NCI-H1105 treated with DMSO at 0.1 percent for 48 hours (cell line): ENCODE measurements at places on chromosomes 2 and 18.

GRCh38 chr2:227818675-227819397 is 5.2 kb downstream of the CCL20 start:
- no peak for DNase-seq

DNA sequence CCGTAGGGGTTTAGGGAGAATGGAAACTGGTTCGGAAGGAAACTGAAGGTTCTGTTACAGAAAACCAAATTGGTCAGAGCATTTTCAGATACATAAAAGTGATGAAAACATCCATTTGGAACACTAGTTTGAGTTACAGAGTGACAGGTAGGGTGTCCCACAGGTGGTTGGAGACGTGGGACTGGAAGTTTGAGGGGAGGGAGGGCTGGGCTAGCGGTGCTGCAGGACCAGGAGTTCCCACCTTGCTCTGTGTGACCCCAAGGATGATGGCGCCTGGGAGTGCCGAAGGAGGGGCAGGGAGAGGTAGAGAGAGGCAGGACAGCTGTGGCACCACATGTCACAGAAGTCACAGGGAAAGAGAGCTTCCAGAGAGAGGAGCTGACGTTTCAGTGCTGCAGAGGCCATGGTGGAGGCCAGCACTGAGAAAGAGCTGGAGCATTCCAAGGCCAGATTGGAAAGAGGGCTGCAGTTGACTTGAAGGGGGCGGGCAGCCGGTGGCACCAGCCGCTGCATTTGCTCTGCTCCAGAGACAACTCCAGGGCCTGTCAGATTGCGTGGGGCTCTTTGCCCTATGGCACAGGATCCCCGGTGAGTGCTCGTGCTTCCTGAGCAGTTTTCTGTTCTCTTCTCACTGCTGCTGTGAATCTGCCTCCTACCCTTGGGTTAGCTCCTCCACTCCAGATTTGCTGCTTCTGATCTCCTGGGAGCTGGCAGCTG is 56.2 kb upstream of the FOSL2 start:
- DNase-seq, result no peak

- DNase-seq, result no peak
These were observed 297.4 kb upstream of the GCFC2 start for GRCh38 chr2:76008001-76008702.

DNA sequence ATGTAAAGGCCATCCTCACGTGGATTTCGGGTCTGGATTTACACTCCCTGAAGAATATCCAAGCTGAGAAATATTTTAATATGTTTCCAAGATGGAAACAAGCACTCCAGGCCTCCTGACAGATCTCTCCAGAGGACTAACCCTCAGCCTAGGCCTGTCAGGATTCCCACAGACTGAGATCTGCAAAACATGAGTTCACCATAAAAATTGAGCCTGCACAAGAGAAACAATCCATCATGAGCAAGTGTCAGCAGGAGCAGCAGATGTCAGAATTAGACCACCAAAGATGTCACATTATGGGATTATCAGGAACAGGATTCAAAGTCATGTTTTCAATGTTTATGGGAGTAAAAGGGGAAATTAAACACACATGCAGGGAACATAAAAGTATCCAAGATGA is 191.3 kb downstream of the TFCP2L1 start:
- DNase-seq, result no peak

DNA sequence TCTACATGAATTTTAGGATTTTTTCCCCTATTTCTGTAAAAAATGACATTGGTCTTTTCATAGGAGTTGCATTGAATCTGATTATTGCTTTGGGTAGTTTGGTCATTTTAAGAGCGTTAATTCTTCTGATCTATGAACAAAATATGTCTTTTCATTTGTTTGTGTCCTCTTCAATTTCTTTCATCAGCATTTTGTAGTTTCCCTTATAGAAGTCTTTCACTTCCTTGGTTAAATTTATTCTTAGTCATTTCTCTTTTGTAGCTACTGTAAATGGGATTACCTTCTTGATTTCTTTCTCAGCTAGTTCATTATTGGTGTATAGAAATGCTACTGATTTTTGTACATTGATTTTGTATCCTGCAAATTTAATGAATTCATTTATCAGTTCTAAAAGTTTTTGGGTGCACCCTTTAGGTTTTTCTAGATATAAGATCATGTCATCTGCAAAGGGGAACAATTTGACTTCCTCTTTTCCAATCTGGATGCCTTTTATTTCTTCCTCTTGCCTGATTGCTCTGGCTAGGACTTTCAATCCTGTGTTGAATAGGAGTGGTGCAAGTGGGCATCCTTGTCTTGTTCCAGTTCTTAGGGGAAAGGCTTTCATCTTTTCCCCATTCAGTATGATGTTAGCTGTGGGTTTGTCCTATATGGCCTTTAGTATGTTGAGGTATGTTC is 36.6 kb upstream of the AAK1 start:
- DNase-seq, result no peak

- DNase-seq, result no peak
These were observed 111.8 kb upstream of the DCC start for GRCh38 chr18:52228166-52228565.

- peak; percentile 68 for DNase-seq
These were observed 71.2 kb upstream of the CAVIN2 start for GRCh38 chr2:191917967-191918651.

DNA sequence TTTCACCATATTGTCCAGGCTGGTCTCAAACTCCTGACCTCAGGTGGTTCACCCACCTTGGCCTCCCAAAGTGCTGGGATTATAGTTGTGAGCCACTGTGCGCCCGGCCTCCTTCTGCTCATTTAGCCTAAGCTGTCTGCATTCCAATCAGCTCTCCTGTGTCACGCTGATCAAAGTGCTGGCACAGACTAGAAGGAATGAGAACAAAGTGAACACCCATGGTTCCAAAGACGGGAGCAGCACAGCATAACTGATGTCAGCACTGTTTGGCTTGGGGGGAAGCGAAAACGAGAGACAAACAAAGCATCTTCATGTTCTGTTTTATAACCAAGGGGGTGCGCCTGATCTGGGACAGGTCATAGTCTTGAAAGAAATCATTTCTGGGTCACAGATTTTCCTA is 43.3 kb downstream of the DIPK1C start:
- no peak for DNase-seq

DNA sequence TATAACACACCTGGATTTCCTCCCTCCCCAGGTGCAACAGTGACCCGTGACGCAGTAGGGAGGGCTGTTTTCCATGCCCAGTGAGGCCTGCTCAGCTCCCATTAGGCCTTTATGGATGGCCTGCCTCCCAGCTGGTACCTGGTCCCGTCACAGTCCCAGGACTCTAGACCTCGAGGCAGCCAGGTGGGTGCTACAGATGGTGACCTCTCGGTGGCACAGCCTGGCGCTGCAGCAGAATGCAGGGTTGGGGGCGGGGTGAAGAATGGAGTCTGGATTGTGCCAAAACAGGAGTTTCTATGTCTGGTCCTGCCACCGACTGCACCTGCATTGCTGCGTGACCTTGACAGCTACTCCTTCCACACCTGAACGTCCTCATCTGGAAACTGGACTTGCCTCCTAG is 18.0 kb upstream of the YWHAQ start:
- DNase-seq, result no peak

DNA sequence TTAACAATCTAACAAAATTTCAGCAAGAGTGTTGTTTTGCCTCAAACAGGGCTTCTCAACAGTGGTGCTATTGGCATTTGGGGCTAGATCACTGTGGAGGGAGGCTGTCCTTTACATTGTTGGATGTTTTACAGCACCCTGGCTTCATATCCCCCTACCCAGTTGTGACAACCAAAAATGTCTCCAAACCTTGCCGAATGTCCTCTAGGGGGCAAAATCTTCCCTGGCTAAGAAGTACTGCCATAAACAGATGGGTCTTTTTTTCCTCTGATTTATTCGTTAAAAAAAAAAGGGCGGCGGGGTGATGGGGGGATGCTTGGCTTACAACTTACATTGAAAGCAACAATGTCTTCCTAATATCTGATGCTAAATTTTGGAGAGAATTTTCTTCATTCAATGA is 207.6 kb upstream of the CCDC150 start:
- peak; percentile 11 for DNase-seq

GRCh38 chr2:241803387-241804325 is 5.3 kb upstream of the NEU4 start:
- peak; percentile 46 for DNase-seq

- DNase-seq, result no peak
These were observed 264.0 kb upstream of the CXCR4 start for GRCh38 chr2:136381722-136382633.

DNA sequence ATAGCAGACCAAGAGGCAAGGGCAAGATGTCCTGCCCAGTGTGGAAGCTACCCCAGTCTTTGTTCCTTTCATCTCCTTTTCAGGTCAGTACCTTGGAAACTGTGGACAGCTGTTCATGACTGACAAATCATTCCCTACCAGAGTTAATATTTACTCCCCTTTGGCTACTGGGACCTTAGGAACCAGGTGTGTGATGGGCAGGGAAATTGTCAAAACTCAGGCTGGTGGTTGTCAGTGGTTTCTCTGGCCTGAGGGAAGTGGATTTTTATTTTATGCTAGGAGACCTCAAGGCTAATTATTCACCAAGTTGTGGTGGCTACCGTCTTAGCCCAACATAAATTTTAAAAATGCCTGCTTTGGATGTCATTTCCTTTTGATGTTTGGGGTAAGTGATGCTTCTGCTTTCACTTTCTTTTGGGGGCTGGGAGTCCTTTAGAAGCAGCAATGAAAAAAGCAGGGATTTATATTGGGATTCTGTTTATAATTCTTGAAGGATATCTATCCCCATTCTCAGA is 119.3 kb downstream of the SETBP1 start:
- no peak for DNase-seq

DNA sequence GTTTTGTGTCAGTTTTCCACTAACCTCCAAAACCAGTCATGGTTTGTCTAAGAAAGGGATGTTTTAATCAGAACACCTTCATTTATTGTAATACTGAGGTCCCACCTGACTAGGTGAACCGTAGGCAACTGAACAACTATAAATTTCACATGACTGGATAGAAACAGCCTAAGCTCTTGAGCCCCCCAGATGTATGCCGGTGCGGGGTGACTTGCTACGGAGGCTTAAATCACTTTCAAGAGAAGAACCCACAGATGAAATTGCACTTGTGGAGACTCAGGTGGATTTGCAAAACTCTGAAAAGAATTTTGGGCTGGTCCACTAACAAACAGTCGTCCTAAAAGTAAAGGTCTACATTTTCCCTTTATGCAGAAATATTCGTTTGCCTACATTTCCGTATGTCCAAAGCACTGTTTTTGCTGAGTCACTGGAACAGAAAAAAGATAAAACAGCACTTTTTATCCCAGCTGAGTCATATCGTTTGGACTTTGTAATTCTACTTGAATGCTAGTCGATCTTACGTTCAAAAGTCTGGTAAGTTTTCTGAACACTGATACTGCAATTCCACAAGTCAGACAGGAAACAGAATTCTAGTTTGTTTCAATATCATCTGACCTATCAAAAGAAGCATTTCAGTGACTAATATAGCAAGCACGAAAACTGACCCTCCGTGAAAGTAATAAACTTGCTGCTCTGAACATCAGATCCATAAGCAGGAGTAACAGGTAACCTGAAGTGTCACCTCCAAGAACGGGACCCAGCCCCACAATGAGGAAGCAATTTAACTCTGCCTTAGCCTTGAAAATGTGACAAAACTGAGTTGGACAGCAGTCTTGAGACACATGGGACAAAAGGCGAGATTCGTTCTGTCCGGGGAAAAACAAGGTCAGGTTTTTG is 18.1 kb downstream of the ZNF516 start:
- DNase-seq, result no peak

GRCh38 chr2:97708608-97709007 is 4.8 kb upstream of the ZAP70 start:
- no peak for DNase-seq

DNA sequence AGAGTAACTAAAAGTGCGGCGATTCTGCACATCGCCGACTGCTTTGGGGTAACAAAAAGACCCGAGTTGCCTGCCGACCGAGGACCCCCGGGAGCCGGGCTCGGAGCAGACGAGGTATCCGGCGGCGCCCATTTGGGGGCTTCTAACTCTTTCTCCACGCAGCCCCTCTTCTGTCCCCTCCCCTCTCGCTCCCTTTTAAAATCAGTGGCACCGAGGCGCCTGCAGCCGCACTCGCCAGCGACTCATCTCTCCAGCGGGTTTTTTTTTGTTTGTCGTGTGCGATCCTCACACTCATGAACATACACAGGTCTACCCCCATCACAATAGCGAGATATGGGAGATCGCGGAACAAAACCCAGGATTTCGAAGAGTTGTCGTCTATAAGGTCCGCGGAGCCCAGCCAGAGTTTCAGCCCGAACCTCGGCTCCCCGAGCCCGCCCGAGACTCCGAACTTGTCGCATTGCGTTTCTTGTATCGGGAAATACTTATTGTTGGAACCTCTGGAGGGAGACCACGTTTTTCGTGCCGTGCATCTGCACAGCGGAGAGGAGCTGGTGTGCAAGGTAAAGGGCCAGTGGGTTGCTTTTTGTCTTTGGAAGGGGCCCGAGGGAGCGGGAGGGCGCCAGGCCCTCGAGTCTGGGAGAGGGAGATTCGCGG is 1.4 kb downstream of the TRIB2 start:
- DNase-seq, result peak; percentile 56

- DNase-seq, result no peak
These were observed 46.2 kb upstream of the MGAT5 start for GRCh38 chr2:134207589-134208209.

DNA sequence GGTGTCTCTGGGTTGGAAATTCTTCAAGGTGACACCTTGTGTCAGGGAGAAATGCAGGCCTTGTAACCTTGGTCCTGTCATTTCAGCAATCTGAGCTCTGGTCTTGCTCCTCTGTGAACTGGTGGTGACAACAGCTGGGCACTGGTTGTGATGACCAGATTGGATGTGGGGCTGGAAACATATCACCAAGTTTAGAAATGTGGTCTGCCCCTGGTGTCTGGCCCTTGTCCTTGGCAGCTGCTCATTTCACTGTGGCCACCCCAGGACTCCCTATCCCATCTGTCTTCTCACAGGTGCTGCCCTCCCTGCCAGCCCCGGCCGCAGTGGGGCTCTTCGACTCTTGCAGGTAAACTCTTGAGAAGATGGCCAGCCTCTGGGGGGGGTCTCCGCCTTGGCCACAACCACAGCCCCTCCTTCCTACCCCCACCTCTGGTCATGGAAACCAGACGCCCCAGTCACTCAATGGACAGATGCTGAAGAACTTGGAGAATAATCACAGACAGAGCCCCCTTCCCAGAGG is 20.7 kb downstream of the SIX3 start:
- no peak for DNase-seq

DNA sequence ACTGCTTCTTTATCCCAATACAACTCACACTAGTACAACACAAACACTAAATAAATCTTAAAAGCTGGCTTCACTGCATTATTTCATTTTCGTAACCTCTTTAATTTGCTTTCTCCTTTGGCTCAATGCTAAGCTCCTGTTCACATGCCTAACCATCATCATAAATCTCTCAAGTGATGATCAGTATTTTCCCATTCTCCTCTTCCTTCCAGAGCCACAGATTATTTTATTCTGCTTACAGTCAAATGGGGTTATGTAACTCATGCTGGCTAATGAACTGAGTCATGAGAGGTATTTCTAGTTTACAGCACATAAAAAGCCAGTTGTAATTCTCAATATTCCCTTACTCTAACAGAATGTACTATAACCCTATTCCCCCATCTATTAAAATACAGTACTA is 350.4 kb upstream of the ZC3H15 start:
- DNase-seq, result no peak

GRCh38 chr2:24721470-24721869 is 71.7 kb downstream of the PTRHD1 start:
- DNase-seq, result peak; percentile 70

- DNase-seq, result peak; percentile 74
These were observed 233.4 kb downstream of the AGPS start for GRCh38 chr2:177625744-177626650.

GRCh38 chr2:113876503-113877387 is 13.1 kb upstream of the ACTR3 start:
- peak; percentile 92 for DNase-seq

GRCh38 chr2:169141713-169142352 is 72.5 kb downstream of the DHRS9 start:
- peak; percentile 19 for DNase-seq

GRCh38 chr2:26384183-26384582 is 17.5 kb upstream of the DRC1 start:
- no peak for DNase-seq
